ENCODE measurements at places on chromosomes 2 and 18. TPM values are rescaled to one million over a fixed set of nuclear protein-coding genes. Genes with fewer than 3 reads are reported as not detected.

UGT1A7 gene
- total RNA-seq: 5.0 TPM

PPP4R3B gene
- total RNA-seq: 27.2 TPM

CDK15 gene
- total RNA-seq: not detected

MAP3K20 gene
- 33.3 TPM for total RNA-seq

FMNL2 gene
- total RNA-seq: 31.2 TPM

DES gene
- 0.27 TPM for total RNA-seq

TMEFF2 gene
- total RNA-seq: 0.34 TPM

ECEL1 gene
- 0.23 TPM for total RNA-seq

C2orf80 gene
- not detected for total RNA-seq

ATG16L1 gene
- total RNA-seq: 36.4 TPM

INHBB gene
- 23.1 TPM for total RNA-seq

DNAH7 gene
- total RNA-seq: 1.2 TPM

CASP10 gene
- 2.4 TPM for total RNA-seq

ACMSD gene
- total RNA-seq: not detected

SLC16A14 gene
- 0.87 TPM for total RNA-seq

POTEC gene
- total RNA-seq: not detected

LHCGR gene
- total RNA-seq: not detected

C2orf66 gene
- 0.08 TPM for total RNA-seq

OLA1 gene
- 121 TPM for total RNA-seq

FLACC1 gene
- total RNA-seq: 0.14 TPM

COL3A1 gene
- 0.22 TPM for total RNA-seq

DNAJC5G gene
- not detected for total RNA-seq

NYAP2 gene
- not detected for total RNA-seq

GNAL gene
- total RNA-seq: 5.8 TPM

FZD7 gene
- 6.7 TPM for total RNA-seq
